ENCODE measurements at places on chromosomes 4 and X. TPM values are rescaled to one million over a fixed set of nuclear protein-coding genes. Genes with fewer than 3 reads are reported as not detected.
A peak's percentile ranks its signal among the peaks of the same experiment; 100 is the strongest.

GRCh38 chr4:52915730-52916300 lies 53.7 kb downstream of the RASL11B start:
- H3K36me3 ChIP-seq = no peaks in the 10 kb centered on the region
- H3K27me3 ChIP-seq = no peaks in the 10 kb centered on the region
- no peak for DNase-seq
- H3K4me1 ChIP-seq = peaks cover 10% of the 10 kb centered on the region
- no peak overlapping the region for H3K4me3 ChIP-seq
- no peak overlapping the region for H3K27ac ChIP-seq

DNA sequence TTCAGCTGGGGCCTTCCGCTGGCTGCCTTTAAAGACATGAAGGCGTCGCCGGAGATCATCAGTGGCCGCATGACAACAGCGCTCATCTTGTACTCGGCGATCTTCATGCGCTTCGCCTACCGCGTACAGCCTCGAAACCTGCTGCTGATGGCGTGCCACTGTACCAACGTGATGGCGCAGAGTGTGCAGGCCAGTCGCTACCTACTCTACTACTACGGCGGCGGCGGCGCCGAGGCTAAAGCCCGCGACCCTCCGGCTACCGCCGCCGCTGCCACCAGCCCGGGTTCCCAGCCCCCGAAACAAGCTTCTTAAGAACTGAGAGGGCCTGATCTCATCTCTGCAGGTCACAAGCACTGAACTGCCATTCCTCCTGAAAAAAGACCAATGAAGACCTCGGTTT lies 437 bp downstream of the MPC1L start:
- peaks cover 17% of the 10 kb centered on the region for H3K36me3 ChIP-seq
- no peak overlapping the region for H3K4me3 ChIP-seq
- no peaks in the 10 kb centered on the region for H3K4me1 ChIP-seq
- no peaks in the 10 kb centered on the region for H3K27me3 ChIP-seq
- H3K27ac ChIP-seq = no peak overlapping the region

DNA sequence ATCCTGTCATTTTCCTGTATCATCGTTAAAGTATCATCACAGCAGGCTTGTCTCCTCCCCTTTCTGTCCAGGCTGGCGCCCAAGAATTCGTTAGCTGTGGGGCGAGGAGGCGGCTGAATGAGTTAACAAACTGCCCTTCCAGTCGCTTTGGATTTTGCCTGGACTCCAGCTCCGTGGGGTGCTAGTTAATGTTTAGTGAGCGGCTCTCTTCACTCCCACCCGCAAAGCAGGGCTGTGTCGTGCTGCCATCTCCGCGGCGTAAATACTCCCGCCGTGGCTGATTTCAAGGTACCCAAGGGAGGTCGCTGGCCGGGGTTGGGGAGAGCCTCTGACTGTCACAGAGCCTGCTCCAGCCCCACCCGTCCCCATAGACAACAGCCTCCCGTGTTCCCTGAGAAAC lies 44.9 kb upstream of the SPRY1 start:
- H3K27ac ChIP-seq = no peak overlapping the region
- peaks cover 5% of the 10 kb centered on the region for H3K4me1 ChIP-seq
- peaks cover 6% of the 10 kb centered on the region for H3K27me3 ChIP-seq
- H3K36me3 ChIP-seq = no peaks in the 10 kb centered on the region
- DNase-seq = no peak

DNA sequence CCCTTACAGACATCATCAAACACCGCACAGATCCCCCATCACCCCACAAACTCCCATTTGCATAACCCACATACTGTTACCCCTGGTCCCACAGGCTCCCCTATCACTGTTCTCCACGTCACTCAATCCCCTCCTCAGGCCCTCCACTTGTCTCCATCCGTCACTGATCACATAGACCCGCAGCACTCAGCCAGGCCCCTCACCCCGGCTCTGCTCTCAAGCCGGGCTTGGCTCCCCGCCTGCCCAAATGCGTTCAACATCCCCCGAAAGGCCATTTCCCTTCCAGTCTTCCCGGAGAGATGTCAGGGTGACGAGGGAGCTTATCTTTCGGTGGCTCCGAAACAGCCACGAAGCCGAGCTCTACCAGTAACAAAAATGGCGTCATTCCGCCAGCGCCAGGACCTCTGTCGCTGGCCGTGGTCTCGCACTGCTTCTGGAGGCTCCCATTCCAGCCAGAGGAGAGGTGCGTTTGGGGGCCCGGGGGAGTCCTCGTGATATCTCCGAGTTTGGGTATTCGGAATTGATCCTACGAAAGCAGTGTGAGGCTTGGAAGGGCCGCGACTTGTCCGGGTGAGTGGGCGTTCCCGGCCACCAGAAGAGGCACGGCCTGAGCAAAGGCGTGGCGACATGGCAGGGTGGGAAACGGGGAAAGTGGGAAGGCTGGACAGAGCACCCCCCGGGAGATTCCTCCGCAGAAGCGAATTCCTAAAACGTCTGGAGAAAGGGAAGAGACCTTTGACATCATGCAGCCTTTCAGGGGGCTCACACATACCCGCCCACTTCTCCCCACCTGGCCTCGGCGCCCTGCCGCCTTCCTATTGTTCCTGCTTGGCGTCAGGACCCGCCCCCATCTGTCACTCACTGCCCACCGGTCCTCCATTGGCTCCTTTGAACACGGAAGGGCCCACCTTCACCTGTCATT lies at the start of gene ZNF630:
ZNF630 (minus strand) TSS at position 577 of the 922 bp plus-strand sequence. CDS start 4,754 bp downstream, outside the sequence.
- no peaks in the 10 kb centered on the region for H3K27me3 ChIP-seq
- DNase-seq = peak; percentile 50
- H3K36me3 ChIP-seq = peaks cover 7% of the 10 kb centered on the region
- H3K4me1 ChIP-seq = peaks cover 11% of the 10 kb centered on the region
- peak within 1 kb of the TSS; percentile 83 for H3K4me3 ChIP-seq
- peak within 1 kb of the TSS; percentile 76 for H3K27ac ChIP-seq

- no peaks in the 10 kb centered on the region for H3K36me3 ChIP-seq
- no peak for DNase-seq
- H3K4me3 ChIP-seq = no peak overlapping the region
- H3K4me1 ChIP-seq = peaks cover 22% of the 10 kb centered on the region
- peaks cover 7% of the 10 kb centered on the region for H3K27me3 ChIP-seq
- no peak overlapping the region for H3K27ac ChIP-seq
These were observed 1.7 kb upstream of the MAGEH1 start for GRCh38 chrX:55450259-55450658.

DNA sequence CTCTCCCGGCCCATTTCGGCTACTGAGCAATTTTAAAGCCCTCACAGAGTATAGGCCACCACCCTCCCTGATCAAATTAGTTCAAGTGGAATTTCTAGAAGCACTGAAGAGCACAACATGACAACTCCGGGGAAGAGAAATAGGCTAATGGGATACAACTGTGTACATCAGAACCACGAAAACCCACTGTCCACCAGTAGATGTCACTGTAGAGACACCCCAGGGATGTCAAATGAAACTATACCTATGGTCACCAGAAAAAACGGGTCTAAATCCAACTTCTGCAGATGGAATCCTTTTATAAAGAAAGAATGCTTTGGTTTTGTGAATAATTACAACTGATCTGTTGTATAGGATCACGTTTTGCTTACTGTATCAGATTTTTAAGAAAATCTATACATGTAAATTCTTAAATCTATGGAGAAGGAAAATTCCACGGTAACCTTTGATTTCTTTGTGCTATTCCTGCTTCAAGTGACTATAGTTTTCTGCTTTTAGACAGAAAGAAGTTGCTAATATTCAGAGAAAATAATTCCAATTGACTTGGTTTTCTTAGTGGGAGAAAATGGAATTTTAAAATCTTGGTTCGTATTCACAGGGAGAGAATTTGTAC lies 29.5 kb upstream of the MAP3K15 start:
- no peaks in the 10 kb centered on the region for H3K27me3 ChIP-seq
- H3K4me3 ChIP-seq = no peak overlapping the region
- peaks cover 36% of the 10 kb centered on the region for H3K4me1 ChIP-seq
- peak; percentile 38 for DNase-seq
- peaks cover 73% of the 10 kb centered on the region for H3K36me3 ChIP-seq
- no peak overlapping the region for H3K27ac ChIP-seq

- H3K36me3 ChIP-seq = no peaks in the 10 kb centered on the region
- DNase-seq = peak; percentile 94
- H3K4me1 ChIP-seq = peaks cover 9% of the 10 kb centered on the region
- H3K27me3 ChIP-seq = no peaks in the 10 kb centered on the region
- H3K27ac ChIP-seq = peak overlapping the region; percentile 98
- H3K4me3 ChIP-seq = peak overlapping the region; percentile 87
These were observed 109.5 kb downstream of the GNL3L start for GRCh38 chrX:54639346-54640102.

DNA sequence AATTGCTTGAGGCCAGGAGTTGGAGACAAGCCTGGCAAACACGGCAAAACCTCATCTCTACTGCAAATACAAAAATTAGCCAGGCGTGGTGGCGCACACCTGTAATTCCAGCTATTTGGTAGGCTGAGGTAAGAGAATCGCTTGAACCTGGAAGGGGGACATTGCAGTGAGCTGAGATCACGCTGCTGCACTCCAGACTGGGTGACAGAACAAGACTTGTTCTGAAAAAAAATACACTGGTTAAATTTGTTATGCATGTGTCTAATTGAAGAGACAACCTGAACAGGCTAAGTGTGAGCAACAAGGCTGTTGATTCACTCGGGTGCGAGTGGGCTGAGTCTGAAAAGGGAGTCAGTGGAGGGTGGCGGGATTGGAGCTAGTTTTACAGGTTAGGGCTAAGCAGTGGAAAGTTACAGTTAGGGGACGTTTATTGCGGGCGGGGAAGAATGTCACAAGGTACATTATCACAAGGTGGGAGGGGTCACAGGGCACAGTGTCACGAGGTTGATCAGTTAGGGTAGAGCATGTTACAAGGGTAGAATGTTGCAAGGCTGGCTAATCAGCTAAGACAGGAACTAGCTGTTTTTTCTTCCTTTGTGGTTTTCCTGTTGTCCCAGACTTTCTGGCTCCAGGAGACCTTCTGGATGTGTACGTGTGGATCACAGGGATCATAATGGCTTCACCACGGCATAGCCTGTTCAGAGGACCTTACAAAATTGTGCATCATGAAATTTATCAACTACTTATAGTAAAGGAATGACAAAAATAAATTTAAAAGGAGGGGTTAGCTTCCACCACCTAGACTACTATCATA lies 115.8 kb downstream of the NAA11 start:
- H3K27me3 ChIP-seq = no peaks in the 10 kb centered on the region
- H3K4me3 ChIP-seq = no peak overlapping the region
- H3K27ac ChIP-seq = no peak overlapping the region
- no peaks in the 10 kb centered on the region for H3K4me1 ChIP-seq
- DNase-seq = no peak

DNA sequence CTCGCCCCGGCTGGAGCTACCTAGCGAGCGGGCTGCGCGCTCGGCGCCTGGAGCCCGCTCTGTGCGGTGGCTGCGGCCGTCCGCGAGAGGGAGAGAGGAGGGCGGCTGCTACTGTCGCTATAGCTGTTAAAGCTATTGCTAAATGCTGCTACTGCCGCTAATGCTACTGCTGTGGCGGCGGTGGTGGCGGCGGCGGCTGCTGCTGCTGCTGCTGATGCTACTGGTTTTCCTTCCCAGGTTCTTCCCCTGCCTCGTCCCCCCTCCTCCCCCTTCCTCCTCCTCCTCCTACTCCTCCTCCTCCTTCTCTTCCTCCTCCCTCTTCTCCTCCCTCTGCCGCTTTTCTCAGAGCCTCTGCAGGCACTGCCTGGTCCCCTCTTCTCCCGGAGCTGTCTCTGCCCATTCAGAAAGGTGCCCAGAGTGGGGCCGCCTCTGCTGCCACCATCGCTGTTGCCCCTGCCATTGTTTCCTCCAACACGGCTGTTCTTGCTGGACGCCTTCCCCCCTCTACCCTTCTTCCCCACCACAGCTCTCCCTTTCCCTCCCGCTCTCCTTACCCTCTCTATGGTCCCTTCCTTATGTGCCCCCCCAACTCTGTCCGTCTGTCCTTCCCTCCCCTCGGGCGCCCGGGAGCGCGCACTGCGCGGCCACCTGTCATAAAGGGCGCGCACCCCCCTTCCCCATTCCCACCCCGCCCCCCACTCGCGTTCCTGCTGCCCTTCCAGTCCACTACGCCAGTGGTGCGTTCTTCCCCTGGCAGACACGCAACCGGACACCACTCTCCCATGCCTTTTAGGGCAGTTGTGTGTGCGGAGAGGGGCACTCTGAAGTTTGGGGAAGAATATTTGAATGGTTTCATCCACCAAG lies at the start of gene NEXMIF:
NEXMIF (minus strand) TSS at position 228 of the 864 bp plus-strand sequence.
- peak; percentile 22 for DNase-seq
- H3K27ac ChIP-seq = no peak within 1 kb of the TSS
- peaks cover 10% of the 10 kb centered on the region for H3K4me1 ChIP-seq
- H3K36me3 ChIP-seq = no peaks in the 10 kb centered on the region
- H3K4me3 ChIP-seq = peak within 1 kb of the TSS; percentile 80
- peaks cover 22% of the 10 kb centered on the region for H3K27me3 ChIP-seq

DNA sequence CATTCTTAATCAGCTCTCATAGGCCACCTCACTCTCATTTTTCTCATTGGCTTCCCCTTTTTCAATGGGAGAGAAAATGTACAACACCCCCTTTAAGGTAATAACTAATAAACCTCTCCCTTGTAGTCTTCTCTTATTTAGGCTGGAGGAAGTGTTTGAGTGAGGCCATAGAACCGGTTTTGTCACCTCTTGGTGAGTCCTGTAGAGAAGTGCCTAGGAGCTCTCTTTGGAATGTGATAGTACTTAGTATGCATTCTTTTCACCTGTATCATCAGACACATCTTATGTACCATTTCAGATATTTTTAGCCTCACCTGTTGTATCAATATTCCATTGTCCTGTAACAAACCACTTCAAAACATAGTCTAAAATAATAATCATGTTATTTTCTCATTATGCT lies 3.5 kb upstream of the TAB3 start:
- H3K4me1 ChIP-seq = peaks cover 11% of the 10 kb centered on the region
- H3K27ac ChIP-seq = no peak overlapping the region
- no peak overlapping the region for H3K4me3 ChIP-seq
- DNase-seq = no peak
- H3K36me3 ChIP-seq = no peaks in the 10 kb centered on the region
- H3K27me3 ChIP-seq = no peaks in the 10 kb centered on the region

DNA sequence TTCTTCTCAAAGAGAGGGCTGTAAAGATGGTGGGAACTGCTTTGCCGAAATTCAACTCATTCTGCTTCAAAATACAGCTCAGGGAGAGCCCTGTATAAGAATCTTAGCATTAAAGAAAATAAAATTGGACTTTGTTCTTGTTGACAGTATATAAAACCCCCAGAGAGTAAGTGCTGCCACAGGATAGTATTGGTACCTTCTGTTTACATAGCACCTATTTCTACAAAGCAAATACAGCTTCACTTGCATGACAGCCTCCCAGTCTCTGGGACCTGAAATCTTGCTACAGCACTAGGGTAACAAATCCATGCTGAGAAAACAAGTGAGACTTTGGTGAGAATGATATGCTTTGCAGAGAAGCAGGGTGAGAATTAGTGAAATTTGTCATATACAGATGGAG lies 428.6 kb downstream of the ADGRL3 start:
- no peak overlapping the region for H3K27ac ChIP-seq
- no peaks in the 10 kb centered on the region for H3K27me3 ChIP-seq
- DNase-seq = no peak
- no peaks in the 10 kb centered on the region for H3K4me1 ChIP-seq
- no peaks in the 10 kb centered on the region for H3K36me3 ChIP-seq

Gene CPLX1
- 3.0 TPM for total RNA-seq

Gene MAGEC3
- not detected for total RNA-seq

Gene FAM9B
- total RNA-seq = not detected

All from activated CD4-positive, alpha-beta memory T cell treated with anti-CD3 and anti-CD28 coated beads, Interleukin-2, amount 10 ng/mL, durations not matched to agents 7 days and 5 days (primary cell).